Mucosa of descending colon (tissue), 3 donors: ENCODE measurements at places on chromosomes 6 and 20. TPM values are rescaled to one million over a fixed set of nuclear protein-coding genes. Genes with fewer than 3 reads are reported as not detected.

The COX4I2 gene
- total RNA-seq: 0.90 TPM

The LZTS3 gene
- 9.9 TPM for total RNA-seq

The MAN1A1 gene
- 45.1 TPM for total RNA-seq

The CCN2 gene
- 17.1 TPM for total RNA-seq

GRCh38 chr6:111990214-111990613 lies 63.7 kb upstream of the CCN6 start:
- DNase-seq: no peak
